ENCODE measurements at places on chromosomes 7 and 10.

GRCh38 chr7:39075210-39075609 is 97.5 kb downstream of the POU6F2 start:
- no peak for DNase-seq

DNA sequence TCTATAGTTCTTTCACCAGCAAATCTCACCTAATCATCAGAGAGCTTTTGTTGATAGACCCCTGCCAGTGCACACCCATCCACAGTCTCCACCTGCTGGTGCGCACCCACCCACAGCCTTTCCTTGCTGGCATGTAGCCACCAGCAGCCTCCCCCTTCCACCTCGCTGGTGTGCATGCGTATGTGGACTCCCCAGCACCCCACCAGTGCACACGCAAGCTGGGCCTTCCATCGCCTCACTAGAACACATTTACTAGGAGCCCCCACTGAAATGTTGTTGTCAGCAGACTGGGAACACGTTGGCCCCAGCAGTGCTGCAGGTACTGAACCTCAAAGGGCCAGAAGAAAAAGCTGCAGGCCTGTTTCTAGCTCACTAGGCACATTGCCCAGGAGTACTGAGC is 104.9 kb upstream of the ZWINT start:
- no peak for DNase-seq

DNA sequence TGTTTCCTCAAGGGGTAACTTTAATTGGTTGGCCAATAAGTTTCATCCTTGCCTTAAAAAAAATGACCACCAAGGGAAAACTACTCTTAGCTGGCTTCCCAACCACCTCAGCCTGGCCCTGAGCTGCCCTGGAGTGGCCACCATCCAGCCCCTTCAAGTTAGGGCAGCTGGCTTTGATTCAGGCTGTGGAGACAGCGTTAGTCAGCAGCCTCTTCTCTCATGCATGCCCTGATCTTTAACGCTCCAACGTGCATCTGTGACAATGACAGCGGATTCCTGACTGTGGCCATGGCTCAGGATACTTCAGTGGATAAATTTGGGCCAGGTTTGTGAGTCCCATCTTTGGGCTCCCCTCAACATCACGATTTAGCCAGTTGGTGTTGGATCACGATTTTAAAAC is 111.6 kb downstream of the RBM20 start:
- no peak for DNase-seq

DNA sequence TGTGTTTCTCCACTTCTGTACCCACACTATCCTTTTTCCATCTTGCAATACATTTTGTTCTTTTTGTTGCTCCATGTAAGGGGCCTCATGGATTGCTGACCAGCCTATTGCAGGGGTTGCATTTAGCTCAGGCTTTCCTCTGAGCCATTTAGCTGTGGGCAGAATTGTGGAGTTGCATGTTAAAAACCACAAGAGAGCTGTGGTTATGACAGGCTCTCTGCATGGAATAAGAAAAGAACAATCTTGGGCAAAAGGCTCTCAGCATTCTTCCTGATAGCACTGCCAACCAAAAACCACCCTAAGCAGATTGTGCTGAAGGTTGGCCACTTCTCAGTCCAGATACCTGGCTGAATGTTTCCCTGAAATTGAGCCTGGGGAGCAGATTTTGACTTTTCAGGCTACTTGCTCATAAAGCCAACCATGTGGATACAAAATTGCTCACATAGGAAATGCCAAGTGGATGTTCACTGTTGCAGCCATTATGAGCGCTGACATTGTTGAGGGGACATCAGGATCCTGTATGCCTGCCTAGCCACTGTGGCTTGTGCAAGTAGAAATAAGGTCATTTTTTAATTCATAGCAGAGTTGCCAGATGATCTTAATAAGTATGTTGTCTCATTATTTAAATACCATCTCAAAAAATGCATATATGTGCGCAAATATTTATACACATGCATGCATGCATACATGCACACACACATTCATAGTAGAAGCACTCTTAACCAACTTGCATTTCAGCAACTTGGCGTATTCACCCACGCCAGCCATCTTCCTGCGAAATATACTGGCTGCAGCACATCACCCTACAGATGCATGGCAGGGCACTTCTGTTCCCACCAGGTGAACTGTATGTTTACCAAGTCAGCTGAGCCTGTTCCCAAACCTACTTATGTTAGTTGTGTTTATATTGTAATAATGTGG is 695.4 kb downstream of the LRMDA start:
- no peak for DNase-seq

DNA sequence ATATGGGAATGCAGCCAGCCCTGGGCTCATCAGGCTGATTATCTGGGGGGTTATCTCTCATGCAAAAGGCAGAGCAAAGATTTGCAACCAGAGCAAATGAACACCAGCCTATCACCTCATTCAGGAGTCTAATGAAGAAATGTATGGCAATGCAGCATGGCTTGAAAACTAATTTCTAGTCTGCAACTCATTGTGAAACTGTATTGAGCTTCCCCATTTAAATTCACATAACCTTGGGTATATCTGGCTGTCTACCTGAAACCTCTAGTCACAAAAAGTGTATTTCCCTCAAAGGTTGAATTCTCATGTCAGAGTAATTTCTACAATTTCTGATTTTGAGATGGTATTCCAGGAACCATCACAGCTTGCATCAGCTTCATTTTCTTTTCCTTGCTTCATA is 240.0 kb downstream of the SDHAF3 start:
- no peak for DNase-seq

GRCh38 chr7:1675673-1676549 is 5.8 kb downstream of the ELFN1 start:
- no peak for DNase-seq

- no peak for DNase-seq
Observed at GRCh38 chr10:67836488-67836887, 1.5 kb downstream of the DNAJC12 start.

DNA sequence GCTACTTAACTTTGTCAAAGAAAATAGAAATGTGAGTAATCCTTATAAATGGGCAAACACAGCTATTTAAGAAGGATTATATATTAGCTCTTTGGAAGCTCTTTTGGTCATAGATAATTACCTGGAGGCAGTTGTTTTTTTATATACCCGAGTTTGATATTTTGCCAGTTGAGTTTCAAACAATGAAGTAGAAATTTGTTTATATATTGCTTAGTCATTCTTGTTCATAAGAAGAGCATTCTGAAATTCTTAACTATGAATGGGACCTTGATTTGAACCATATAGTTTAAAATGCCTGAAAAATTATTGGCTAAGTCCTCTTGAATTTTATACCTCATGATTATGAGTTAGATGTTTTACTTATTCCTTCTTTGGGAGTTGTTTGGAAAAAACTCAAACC is 36.4 kb downstream of the MINPP1 start:
- no peak for DNase-seq

- no peak for DNase-seq
Observed at GRCh38 chr10:47311193-47311931, 10.9 kb upstream of the GDF2 start.

- no peak for DNase-seq
Observed at GRCh38 chr7:121020249-121020988, 31.9 kb downstream of the CPED1 start.

DNA sequence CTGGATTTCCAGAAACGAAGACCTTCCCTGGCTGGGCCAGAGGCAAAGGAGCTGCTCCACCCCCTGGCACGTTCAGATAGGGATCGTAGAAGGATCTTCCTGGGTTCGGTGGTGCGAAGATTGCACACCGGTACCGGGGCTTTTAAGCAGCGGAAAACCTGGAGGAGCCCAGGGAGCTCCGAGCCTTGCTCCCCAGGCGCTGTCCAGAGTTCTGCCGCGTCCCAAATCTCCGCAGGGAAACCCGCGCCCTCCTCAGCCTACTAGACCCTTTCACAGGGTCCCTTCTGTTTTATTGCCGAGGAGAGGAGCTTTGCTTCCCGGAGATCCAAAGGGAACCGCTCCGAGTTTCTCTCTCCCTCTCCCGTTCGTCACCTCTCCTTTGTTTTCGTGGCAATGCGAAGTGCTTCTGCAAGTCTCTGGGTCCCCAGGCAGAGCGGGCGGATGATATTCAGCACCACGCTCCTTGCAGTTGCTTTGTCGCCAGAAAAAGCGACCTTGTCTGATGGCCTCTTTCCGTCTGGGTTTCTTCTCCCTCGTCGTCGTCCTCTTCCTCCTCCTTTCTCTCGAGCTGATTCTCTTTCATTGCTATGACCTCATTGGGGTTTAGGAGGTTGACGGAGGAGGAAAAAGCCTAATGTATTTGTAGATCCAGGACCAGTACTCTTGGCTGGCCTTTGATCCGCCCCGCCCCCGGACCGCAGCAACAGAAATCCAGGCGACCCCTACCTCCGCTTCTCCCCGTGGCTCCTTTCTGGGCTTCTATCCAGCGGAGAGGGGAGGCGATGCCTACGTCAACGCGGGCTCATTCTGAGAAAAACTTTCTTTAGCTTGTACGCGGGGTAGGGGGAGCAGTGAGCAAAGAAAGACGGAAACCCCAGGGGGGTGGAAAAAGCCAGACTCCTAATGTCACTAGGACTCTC is at the start of gene TMEM196:
Gene TMEM196 (minus strand): TSS at position 777 of the 920 bp plus-strand sequence. CDS start 921 bp downstream, outside the sequence.
- no peak for DNase-seq

DNA sequence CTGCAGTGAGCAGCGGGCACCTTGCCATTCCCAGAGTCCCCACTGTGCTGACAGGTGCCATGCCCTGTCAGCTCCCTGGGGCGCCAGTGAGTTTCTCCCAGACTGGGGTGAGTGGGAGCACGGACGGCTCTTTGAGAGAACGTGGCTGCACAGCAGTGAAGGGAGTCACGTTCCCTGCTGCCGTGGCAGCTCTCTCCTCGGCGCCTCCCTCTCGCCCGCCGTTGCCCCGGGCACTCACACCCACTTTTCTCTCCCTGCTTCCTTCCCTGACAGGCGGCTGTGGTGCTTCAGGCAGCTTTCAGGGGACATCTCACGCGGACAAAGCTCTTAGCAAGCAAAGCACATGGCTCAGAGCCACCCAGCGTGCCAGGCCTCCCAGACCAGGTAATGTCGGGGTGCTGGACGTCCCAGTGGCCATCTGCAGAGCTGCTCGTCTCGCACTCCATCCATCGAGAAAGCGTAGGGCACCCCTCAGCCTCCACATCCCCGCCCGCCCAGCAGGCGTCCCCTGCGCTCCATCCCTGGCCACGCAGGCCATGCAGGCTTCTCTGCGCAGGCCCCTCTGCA is 27.1 kb upstream of the TTYH3 start:
- DNase-seq = no peak

GRCh38 chr7:95421847-95422444 is 12.9 kb downstream of the PON2 start:
- no peak for DNase-seq

- no peak for DNase-seq
Observed at GRCh38 chr10:124081547-124082140, 11.8 kb downstream of the CHST15 start.

Measured in KG1 (cell line).